ENCODE measurements at places on chromosomes 1 and 21.

GRCh38 chr21:45042664-45043161, 31.7 kb upstream of the ADARB1 start:
- DNase-seq, result no peak

DNA sequence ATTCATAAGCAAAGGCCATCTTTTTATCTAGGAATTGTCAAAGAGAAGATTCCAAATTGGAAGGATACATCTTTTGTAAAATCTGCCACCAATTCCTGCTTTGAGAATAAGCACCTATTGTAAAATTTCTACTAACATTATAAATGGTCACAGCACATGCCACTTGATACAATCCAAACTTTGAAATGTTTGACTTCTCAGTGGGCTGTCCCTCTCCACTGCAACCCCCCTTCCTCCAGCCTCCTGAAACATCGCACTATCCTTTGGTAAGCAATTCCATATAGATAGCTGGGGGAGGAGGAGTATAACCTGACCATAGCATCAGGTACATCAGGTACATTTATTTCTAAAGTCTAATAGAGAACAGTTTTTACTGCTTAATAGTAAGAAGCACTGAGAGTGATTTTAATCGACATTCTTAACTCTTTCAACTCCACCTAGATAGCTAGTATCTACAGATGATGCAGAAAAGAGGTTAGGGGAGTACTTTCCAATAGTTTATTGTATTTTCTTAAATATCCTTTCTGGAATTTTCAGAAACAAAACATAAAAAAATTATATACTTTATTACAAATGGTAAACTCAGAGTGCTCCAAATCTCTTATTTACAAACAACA, 2.9 kb downstream of the JUN start:
- no peak for DNase-seq

- DNase-seq, result peak; percentile 47
These were observed 805.9 kb upstream of the ADAMTS5 start for GRCh38 chr21:27772816-27773215.

DNA sequence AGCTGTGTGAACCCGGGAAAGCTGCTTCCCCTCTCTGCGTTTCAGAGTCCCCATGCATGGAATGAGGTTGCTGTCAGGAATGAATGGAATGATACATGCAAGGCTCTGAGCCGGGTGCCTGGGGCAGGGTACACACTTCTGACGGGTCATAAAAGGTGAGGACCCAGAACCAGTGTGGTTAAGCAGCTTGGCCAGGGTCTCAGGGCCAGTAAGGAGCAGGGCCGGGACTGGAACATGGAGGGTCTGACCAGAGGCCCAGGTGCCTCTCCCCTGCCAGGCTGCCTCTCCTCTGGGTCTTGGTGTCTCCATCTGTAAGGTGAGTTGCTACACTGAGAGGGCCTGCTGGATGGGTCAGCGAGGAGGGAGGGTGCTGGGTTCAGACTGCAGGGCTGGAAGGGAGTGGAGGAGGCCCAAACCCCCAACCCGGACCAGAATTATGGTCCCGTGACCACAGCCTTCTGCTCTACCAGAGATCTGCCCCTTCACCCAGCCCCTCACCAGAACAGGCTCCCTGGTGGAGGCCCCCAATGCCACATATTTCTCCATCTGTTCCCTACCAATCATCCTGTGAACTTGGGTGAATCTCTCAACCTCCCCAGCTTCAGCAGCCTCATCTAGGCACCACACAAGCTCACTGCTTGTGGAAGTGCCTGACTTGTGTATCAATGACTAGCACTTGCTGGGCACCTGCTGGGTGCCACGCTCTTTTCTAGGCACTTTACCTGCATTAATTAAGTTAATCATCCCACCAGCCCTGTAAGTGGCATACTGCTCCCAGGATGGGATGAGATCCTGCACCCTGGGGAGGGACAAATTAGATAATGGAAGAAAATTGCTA, 16.2 kb upstream of the LRP8 start:
- DNase-seq, result peak; percentile 31

GRCh38 chr1:23759277-23759676, 16.0 kb downstream of the ELOA start:
- DNase-seq, result no peak

DNA sequence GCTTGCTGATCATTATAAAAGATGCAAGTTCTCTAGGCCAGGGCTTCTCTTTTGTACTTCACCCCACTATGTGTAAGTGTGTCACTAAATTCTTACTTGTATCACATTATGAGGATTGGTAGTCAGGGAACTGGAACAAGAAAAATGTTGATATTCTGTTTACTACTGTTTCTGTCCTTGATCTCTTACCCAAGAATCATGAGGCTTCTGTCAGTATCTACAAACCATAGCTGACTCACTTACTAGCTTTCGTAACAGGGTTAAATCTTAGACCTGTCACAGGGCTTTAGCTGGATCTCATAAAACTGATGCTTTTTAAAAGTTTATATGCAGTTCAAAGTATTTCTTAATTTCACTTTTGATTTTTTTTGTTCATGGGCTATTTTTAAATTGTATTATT, 681.2 kb downstream of the PLPP3 start:
- peak; percentile 39 for DNase-seq

DNA sequence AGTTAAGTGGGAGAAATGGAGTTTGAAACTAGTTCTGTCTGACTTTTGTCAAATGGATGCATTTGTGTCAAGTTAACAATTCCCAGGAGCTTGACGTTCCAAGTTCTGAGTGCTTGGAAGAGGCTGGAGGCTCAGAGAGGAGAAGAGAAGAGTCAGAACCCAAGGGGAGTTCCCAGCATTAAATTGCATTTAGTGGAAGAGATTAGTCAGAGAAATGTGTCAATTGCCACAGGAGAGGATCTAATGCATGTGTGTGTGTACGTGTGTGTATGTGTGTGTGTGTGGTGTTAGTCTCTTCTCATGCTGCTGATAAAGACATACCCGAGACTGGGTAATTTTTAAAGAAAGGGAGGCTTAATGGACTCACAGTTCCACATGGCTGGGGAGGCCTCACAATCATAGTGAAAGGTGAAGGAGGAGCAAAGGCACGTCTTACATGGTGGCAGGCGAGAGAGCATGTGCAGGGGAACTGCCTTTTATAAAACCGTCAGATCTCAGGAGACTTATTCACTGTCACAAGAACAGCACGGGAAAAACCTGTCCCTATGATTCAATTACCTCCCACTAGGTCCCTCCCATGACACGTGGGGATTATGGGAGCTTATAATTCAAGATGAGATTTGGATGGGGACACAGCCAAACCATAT, 101.5 kb upstream of the TMEM51 start:
- DNase-seq, result peak; percentile 6

DNA sequence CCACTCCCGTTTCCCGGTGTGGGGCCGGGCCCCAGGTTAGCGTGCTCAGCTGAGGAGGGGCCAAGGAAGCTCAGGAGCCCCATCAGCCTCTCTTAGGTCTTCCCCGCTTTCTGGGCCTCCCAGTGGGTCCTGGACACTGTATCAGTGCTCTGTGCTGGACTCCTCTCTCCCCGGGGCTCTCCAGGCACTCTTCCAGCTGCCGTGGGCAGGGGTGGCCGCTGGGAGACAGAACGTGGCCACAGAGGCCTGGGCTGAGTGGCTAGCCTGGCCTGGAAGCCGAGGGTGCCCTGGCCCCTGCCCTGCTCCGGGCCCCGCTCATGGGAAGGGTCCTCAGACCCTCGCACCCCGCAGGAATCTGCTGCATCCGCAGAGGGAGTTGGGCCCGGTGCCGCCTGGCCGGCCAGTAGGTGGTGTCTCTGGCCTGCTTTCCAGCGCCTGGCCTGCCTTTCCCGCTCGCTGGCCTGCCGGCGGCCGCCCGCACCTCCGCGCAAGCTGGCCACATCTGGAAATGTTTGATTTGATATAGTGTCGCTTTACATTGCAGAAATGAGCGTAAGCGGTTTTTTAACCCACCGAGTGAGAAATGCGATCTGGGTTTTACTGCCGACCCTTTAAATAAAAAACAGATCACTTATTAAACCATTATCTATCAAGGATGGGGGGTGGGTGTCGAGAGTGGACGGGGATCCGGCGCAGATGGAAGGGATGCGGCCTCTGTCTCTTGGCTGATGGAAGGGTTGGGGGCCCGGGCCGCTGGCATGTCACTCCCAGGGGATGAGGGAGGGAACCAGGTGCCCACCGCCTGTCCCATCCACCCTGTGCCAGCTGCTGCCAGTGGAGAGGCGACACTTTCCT, 74.4 kb upstream of the TTC34 start:
- DNase-seq, result peak; percentile 2

- no peak for DNase-seq
These were observed 9.0 kb downstream of the HCRTR1 start for GRCh38 chr1:31626223-31627207.
